Stimulated activated effector memory CD8-positive, alpha-beta T cell treated with anti-CD3 and anti-CD28 coated beads, Interleukin-12 subunit alpha, Interleukin-12 subunit beta, amount 100 ng/mL, for 72 hours (primary cell): ENCODE measurements at places on chromosomes 12 and 14.

GRCh38 chr12:57552835-57553313 lies 3.0 kb downstream of the KIF5A start:
- DNase-seq = no peak

DNA sequence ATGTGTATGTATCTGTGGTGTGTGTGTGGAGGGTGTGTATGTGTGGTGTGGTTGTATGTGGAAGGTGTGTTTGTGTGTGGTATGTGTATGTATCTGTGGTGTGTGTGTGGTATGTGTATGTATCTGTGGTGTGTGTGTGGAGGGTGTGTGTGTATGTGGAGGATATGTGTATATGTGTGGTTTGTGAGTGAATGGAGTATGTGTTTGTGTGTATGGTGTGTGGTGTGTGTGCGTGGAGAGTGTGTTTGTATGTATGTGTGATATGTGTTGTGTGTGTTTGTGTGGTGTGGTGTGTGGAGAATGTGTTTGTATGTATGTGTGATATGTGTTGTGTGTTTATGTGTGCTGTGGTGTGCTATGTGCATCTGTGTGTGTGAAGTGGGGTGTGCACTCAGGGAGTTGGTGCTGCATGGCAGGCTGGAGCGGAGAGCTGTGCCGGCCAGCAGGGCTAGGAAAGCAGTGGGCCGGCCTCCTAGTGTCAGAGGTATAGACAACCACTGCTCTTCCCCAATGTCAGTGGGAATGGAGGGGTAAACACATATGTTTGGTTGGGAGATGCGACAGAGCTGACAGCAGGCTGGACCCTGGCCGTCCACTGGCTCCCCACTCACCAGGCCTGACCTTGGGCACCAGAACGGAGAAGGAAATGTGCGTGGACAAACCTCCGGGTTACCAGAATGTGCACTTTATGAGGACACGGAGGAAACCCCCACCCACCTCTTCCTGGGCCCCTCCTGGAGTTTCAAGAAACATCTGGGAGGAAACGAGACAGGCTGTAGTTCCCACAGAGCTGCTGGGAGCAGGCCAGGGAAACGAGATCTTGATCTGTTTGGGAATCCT lies 60.7 kb downstream of the CLMN start:
- DNase-seq = no peak

DNA sequence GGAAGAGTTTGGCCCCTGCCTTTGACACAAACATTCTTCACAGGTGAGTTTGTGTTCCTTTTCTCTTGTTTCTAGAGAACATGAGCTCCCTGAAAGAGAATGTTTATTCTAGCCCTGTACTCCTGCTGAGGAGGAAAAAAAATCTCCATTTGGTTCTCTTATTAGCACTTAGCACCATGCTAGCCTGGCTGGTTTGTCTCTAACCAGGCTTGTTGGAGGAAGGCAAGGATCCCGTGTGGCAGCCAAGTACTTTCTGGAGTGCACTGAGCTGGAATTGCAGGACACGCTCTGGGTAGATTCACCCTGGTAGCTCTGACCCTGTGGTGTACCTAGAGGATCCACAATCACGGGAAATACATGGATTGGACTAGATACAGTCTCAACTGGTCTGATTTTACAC lies 41.9 kb downstream of the KCNA1 start:
- DNase-seq = no peak

DNA sequence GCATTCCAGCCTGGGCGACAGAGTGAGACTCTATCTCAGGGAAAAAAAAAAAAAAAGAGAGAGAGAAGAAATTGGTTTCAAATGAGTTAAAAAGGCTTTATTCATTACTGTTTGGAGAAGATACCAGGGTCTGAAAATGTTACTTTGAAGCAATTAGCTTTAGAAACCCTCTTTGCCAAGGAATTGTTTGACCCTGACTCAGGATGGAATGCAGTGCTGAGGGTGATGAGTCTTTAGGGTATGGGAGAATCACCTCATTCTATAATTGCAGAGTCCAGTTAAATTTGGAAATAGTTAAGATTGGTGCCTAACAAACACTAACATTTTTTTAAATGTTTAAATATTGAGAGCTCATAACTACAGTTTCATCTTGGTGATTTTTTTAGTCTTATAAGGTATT lies 13.3 kb downstream of the RAP1B start:
- DNase-seq = no peak

- no peak for DNase-seq
These were observed 2.3 kb upstream of the CDCA4 start for GRCh38 chr14:105023144-105023543.

DNA sequence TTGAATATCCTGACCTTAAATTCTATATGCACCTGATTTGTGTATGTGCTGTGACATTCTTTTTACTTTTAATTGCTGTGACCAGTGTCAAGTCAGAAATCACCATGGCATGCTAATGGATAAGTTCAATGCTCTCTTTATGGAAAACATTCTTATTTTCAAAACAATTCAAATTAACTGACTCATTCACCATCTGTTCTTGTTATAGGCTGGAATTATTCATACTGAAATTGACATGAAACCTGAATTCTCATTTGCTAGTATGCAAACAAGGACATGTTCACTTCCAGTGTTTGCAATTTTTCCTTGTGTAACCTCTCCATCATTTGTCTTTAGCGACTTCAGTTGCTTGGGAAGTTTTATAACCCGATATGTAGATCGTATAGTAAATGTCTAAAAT lies at the start of gene TAS2R30:
TSS of gene TAS2R30 (minus strand) at position 340 of the 400 bp plus-strand sequence. CDS start 400 bp downstream, outside the sequence.
- DNase-seq = no peak

GRCh38 chr12:51011955-51012354 lies 14.2 kb downstream of the SLC11A2 start:
- no peak for DNase-seq

DNA sequence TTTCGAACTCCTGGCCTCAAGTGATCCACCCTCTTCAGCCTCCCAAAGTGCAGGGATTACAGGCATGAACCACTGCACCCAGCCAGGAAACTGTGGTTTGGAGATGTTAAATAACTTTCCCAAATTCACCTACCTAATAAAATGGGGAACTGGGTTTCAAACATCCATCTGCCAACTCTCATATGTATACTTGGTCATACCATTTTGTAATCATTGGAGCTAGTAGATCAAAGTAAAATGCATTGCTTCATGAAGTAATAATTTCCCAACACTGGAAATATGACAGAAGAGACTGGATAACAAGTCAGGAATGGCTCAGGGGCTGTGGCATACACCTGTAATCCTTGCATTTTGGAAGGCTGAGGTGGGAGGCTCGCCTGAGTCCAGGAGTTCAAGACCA lies 5.3 kb upstream of the HECTD1 start:
- DNase-seq = no peak

GRCh38 chr12:39867631-39868327 lies 238.1 kb downstream of the SLC2A13 start:
- no peak for DNase-seq

- DNase-seq = no peak
These were observed 24.2 kb downstream of the TRHDE start for GRCh38 chr12:72296389-72296788.

DNA sequence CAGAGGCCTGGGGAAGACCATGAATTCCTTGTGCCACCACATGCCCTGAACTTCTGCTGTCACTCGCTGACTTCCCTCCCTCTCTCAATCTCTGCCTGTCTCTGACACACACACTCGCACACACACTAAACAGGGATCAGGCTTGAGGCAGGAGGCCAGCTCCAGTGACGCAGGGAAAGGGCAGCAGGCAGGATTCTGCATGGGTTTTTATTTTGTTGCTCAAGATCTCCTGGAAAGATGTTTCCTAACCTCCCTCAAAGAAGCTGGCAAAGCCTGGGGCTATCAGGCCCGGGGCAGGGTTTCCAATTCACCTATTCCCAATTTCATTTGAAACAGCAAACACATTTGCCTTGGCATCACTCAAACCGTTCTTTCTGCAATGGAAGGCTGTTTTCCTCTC lies 27.7 kb upstream of the PEX5 start:
- DNase-seq = no peak

DNA sequence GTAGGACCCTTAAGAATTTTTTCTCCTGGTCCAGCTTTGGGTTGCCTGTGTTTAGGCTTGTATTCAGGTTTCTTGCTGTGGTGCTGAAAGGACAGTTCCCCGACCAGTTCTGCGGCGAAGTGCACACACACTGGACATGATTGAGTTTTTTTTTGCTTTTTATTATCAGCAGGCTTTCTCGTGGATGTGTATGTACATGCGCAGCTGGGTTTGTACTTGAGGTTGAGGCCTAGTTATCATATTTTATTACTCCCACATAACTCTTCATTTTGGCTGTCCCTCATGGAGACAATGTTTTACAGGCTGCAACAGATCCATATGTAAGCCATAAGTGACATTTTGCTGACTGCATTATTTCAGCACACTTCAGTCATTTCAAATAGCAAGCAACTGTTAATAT lies 2.5 kb downstream of the SCN8A start:
- DNase-seq = no peak

GRCh38 chr14:68028075-68028474 lies 208.5 kb downstream of the RAD51B start:
- DNase-seq = no peak

GRCh38 chr14:54856152-54856551 lies 46.5 kb downstream of the GCH1 start:
- DNase-seq = no peak

GRCh38 chr12:94147991-94148738 lies at the start of gene PLXNC1:
Gene PLXNC1 (plus strand): TSS chr12:94148577. CDS start chr12:94148972, 395 bp downstream.
- peak; percentile 57 for DNase-seq
